Activated CD8-positive, alpha-beta memory T cell treated with anti-CD3 and anti-CD28 coated beads, Interleukin-2, amount 10 ng/mL, durations not matched to agents 7 days and 5 days (primary cell): ENCODE measurements at places on chromosomes 3 and 15. TPM values are rescaled to one million over a fixed set of nuclear protein-coding genes. Genes with fewer than 3 reads are reported as not detected.

- DNase-seq, result no peak
Observed at GRCh38 chr3:20462226-20462625, 276.2 kb upstream of the SGO1 start.

DNA sequence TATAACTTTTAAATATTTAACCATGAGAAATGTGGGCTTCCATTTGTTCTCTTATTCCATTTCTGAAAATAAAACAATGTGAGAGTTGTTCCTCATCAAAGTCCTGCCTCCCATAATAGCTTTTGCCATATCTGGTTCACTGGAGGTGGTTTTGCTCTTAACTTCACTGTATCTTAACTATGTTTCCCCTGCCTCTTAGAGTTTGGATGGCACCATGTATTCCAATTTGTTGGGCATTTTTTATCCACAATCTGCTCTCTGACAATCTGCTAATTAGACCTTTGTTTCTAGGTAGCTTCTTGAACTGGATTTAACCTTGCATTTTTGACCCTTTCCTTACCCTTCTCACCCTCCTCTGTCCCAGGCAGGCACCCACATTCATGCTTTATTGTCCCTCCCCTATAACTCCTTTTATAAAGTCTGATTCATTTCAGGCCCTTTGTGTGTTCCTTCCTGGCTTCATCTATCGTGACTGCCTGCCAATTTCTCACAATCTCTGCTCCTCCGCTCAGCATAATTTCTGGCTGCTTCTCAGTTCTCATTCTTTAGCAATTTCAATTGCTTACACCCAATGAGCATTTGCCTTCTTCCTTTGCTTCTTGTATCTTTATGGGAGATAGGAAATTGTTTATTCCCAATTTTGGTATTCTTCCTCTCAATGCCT, 144.2 kb upstream of the ARHGEF26 start:
- DNase-seq, result no peak

DNA sequence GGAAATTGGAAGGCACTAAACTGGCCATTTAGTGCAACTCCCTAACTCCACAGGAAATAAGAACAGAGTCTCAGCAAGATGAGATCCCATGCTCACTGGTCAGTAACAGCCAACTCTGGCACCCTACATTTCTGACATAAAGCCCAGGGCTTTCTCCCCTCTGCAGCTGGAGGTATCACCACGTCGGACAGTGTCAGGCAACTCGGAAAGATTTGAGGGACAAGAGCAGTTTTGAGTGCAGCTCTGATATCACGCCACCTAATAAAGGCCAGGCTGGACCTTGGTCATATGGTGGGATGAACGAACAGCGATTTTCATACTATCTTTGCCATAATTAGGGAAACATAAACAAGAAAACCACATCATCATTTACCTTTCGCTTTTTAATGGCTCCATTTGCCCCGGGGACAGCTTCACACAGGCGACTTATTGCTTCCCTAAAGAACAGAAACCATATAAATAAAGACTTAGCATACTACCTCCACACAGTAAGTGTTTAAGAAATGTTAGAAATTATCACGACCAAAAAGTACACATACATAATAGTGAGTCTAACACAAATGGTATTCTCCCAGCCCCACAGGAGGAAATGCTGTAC, 12.5 kb downstream of the EID1 start:
- no peak for DNase-seq

DNA sequence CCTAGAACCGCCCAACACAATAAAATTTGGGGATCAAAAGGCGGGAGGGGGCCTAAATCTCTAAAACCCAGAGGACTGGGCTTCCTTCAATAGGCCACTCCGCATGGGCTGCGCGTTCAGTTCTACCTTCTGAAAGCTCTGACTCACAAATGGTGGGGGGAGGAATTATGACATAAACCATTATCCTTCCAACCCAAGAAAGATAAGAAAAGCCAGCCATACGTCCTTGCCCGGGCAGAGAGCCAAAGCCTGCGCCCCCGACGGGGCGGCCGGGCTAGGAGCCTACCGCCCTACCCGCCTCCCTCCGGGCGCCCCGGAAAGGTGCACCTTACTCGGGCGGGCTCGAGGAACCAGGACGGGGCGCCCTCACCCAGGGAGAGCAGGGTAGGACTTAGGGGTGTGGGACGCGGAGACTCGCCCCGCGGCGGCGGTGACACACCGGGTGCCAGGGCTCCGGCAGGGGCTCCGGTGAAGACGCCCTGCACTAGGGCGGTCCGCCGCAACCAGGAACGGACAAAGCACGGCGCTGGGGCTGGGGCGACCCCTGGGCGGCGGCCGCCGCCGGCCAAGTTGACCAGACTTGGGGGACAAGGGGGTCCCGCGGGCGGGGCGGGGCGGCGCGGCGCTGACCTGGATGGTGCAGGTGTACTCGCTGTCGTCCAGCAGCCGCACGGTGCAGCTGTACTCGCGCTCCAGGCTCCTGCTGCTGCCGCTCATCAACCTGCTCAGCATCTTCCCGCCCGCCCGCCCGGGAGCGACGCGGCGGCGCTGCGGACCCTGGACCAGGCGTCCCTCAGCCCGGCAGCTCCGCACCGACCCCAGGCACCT, 534 bp downstream of the FRMD5 start:
- DNase-seq, result peak; percentile 42

DNA sequence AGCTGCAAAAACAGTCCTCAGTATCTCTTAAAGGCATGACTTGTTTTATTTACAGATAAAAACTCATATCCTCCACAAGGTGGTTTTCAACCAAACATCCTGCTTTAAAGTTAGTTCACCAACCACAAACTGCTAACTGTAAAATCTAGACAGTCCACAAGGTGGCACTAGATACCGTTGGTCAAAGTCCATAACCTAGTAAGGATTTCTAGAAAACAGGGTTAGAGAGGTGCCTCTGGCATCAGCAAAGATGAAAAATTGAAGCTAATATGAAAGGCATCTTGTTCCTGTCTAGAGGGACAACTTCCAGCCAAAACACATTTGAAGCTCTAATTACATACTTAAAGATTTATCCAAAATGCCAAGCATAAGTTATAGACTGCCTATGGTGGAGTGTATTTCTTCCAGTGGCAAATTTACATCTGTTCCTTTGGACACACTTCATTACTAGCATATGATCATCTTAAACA, 56.0 kb downstream of the ZMAT3 start:
- peak; percentile 82 for DNase-seq

SLC12A1 gene
- total RNA-seq, result not detected

DNA sequence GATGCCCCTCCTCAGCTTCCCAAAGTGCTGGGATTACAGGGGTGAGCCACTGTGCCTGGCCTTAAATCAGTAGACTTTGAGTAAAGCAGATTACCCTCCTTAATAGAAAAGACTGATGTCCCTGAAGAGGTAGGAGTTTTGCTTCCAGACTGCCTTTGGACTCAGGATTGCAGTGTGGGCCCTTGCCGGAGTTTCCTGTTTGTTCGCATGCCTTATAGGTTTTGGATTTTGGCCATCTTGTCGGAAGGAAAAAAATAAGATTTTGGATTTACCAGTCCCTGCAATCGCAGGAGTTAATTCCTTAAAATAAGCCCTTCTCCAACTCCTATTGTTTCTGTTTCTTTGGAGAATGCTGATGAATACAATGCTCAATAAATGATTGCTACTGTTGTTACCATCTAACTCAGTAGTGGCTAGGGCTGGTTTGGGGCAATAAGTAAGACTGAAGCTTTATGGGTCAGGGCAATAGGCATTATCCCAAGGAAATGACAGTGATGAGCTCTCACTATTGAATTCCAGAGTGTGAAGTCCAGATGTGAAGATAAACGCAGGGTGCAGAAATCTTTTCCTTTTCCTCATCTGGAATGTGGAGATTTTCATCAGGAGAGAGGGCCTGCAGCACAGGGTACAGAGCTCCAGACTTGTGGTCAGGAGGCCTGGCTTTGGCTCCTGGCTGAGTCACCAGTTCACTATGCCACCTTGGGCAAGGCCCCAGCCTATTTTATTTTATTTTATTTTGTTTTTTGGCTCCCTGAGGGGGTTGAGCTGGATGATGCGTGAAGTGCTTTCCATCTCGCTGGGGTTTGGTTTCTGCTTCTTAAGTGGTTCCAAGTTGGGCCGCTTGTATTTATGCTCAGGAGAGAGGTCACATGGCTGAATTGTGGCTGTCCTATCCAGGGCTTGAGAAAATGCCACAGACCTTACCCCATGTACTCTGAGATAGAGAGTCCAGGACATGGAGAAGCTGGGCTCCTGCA, 25.3 kb downstream of the FOXL2 start:
- DNase-seq, result no peak

DNA sequence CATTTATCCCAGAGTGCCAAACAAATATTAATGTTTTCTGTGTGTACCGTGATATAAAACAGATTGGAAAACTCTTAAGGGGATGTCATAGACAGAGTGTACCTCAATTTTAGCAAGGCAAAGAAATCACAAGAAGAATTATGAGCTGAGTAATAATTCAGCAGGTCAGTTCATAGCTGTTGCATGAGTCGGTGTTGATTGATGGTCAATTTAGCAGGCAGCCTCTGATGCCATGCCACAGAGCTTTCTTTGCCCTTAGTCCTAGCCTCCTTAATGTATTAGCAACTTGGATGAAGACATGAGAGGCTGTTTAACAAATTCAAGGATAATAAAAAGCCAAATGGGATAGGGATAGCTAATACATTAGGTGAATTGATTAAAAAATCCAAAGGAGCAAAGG, 6.8 kb downstream of the SLC35A5 start:
- DNase-seq, result no peak
